ENCODE measurements at places on chromosomes 1 and 21.

- no peak for DNase-seq
These were observed 450.1 kb upstream of the BEND5 start for GRCh38 chr1:49226758-49227157.

DNA sequence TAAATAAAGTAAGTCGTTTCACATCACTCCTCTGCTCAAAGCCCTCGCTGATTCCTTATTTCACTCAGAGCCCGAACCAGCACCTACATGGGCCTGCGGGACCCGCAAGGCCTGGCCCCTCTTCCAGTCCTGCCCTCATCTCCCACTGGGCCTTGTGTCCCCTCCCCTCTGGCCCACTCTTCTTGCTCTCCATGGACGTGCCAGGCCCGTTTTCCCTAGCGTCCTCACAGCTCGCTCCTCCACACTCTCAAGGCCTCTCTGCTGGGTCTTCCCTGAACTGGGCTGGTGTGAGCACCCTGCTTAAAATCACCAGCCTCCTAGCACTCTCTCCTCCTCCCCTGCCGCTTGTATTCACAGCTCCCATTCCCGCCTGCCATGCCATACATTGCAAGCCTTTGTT is 237.9 kb downstream of the FOXD2 start:
- DNase-seq = no peak

DNA sequence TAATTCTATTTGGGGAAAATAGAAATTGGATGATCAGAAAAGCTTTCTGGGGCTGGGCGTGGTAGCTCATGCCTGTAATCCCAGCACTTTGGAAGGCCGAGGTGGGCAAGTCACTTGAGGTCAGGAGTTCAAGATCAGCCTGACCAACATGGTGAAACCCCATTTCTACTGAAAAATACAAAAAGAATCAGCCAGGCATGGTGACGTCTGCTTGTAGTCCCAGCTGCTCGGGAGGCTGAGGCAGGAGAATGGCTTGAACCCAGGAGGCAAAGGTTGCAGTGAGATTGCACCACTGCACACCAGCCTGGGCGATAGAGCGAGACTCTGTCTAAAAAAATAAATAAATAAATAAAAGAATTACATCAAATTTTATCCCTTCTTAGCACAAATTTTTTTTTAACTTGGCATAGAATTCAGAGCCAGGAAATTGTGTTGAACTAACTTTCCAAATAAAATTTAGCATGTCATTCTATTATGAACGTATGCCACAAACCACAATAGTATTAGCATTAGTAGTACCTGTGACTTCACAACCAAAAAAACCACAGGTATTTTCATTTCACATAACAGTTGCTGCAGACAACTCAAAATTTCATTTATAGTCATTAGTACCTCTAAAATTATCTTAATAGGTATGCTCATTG is 4.5 kb upstream of the ANKRD13C start:
- no peak for DNase-seq

DNA sequence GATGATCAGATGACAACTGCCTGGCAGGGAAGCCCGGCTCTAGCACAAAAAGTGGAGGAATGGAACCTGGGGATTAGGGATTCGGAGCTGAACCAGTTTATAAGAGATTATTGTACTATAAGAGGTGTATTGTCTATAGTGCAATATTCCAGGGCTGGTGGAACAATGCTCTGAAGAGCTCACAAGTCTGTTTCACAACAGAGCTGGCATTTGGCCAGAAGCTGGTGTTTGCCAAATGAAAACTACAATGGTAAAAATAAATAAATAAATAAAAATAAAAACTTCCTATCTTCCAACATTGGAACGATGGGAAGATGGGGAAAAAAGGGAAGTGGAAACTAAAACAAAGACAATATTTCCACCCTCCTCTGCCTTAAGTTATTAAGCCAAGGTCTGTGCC is 73.5 kb downstream of the CHODL start:
- no peak for DNase-seq

DNA sequence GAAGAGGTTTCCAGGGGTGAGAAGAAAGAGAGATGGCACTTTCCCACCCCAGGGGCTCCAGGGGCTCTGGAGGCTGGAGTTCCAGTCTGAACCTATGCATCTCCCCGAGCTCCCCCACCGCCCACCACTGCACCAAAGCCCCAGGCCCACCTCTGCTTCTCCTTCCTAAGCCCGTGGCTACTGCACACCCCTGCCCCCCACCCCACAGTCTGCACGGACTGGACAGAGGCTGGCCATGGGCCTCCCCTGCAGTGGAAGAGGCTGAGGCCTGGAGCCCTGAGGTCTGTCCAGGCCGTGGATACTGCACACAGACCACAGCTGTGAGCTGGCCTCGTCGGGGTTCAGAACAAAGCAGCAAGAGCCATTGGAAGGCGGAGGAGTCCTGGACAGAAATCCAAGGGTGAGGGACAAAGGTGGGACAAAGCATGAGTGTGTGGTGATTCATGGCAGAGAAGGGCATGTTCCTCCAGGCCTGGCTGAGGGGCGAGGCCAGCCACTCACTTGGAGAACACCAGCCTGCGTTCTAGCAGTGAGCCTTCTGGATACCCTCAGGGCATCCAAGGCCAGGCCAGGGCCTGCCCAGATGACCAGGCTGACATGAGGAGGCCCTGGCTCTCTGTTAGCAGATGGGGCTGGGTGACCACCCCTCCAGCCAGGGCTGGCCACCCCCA is 244.8 kb upstream of the VAMP3 start:
- no peak for DNase-seq

DNA sequence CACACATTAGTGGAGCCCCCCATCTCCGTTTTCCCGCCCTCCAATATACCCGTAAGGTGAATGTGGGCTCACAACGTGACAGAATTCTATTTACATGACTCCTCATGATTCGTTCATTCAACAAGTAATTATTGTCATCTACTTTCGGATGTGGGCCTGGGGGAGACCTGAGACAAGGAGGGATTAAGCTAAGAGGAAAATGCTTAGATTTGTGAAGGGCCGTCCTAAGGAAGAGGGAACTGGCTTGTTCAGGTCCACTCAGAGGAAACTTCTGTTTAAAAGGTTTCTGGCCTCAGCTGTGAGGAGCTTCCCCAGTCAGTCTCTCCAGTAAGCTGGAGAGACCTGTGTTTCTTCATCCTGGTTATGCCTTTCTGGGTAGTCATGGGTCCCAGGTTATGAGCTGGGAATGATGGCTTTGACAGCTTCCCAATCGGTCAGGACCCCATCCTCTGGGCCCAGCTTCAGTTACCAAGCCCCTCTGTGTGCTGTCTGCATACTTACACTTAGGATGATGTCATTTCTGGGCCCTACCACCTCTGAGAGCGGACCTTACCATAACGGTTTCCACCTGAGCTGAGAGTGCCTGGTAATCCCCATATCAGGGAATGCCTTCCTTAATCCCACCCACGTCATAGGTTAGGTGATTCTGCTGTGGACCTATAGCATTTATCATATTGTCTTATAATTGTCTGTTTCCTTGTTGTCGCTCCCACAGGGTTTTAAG is 687 bp upstream of the ERI3 start:
- no peak for DNase-seq

DNA sequence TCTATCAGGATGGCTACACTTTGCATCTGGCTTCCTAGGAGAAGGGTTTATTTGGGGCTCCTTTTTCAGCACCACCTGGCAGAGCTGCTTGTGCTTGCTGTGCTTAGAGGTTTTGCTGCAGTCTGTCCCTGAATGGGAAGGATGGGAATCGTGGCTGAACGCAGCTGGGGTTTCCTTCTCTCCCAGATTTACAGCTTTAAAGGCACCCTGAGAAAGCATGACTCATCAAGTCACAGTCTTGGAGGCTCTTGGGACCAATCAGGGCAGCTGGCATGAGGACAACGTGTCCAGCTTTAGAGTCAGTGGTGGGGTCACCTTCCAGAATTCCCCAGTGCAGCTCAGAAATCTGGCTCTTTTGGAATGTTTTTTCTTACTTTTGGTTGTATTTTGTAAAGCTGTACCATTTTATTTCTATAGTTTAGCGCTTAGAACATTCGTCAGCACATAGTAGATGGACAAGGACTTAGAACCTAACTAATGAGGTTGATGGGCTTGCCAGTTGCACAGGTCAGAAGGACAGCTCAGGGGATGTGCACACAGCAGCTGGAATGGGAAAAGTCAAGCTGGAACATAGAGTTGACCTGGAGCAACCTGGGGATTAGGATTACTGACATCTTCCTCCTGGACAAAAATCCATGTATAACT is 222.6 kb downstream of the PRDM2 start:
- DNase-seq = no peak

GRCh38 chr1:154148807-154149206 is 6.1 kb downstream of the NUP210L start:
- DNase-seq = no peak

GRCh38 chr1:157700732-157701131 is at the start of gene FCRL3:
Gene FCRL3 (minus strand): TSS chr1:157700769. CDS start chr1:157700489, 280 bp downstream.
- no peak for DNase-seq

- DNase-seq = no peak
These were observed 300.8 kb downstream of the DISC1 start for GRCh38 chr1:231927431-231927830.

DNA sequence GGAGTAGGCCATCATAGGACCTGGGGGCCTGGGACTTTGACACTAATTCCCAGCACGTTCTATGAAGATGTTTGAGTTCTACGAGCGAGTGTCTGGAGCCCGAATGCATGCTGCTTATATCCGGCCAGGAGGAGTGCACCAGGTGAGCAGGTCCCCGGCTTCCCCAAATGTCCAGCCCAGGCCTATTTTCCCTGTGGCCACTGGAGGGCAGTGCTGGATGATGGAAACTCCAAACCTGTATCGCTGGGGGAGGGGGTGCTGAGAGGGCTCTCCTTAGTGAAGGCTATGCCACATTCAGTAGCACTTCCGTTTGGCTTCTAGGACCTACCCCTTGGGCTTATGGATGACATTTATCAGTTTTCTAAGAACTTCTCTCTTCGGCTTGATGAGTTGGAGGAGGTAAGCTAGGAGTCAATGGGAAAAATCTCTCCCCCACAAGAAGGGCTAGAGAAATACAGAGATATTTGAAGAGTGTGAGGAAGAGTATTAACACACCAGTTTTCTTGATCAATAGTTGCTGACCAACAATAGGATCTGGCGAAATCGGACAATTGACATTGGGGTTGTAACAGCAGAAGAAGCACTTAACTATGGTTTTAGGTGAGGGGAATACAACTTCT is 5.2 kb upstream of the FCER1G start:
- peak; percentile 62 for DNase-seq

GRCh38 chr1:31595836-31596736 is 19.8 kb downstream of the TINAGL1 start:
- no peak for DNase-seq

DNA sequence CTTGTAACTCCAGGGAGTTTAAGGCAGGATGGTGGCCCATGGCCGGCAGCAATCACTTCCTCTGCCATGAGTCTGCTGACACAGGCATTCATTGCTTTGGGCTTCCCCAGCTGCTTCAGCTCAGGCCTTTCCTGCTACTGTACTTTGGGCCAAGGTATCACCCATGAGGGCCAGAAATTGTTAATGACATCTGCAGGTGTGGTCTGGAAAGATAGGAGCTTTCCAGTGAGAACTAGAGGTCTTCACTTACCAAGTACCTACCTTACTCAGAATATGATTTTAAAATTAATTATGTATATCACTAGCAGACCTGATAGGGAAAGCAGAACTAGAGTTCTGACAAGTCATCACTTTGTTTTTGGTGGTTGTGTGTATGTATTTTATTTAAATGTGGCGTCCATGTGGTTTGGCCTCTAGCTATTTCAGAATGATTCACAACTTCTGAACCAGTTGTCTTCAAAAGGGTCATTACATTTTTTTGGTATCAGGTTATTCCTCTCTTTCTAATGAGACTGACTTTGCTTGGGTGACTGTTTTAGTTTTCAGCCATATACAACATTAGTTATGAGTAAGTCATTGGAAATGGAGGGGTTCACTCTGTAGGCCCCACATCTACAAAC is 2.7 kb downstream of the RGL1 start:
- DNase-seq = no peak

DNA sequence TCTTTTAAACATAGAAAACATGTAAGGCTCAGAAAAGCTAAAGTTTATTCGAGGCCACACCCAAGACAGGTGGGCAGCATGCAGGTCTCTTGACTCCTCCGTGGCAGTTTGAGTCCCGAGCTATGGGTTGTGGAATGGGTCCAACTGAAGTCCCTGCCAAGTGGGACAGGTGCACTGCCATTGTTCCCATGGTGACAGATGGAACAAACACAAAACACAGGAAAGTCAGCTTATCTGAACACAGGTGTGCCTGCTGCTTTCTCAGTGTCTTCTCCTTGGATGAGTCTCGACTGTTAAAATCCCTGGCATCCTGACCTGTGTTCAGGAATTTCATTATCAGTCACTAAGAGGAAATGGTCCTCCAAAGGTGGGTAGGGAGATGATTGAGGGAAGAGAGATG is 99.0 kb upstream of the RAB4A start:
- no peak for DNase-seq

DNA sequence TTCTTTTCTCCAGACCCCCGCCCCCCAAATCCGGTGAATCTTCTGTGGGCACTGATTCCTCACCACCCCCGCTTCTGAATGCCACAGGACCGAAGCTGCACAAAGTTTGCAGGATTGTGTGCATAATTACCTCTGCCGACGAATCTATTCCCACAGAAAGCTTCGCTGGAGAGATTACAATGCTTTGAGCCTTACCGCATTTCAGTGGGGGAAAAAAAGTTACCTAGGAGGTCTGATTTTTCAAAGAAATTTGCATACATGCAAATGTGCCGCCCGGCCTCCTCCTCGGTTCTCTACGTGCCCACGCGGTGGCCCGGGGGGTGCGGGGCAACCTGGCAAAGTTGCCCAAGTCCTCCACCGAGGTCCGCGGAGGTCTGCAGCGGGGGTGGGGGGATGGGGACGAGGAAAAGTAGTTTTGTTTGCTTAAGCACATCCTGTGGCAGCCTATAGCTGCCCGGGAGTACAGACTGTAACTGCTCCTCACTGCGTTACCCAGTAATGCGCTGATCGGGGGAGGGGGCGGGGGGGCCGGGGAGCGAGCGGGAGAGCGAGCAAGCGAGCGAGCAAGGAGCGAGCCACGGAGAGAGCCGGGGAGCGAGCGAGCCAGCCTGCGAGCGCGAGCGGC is 563 bp upstream of the NFIA start:
- DNase-seq = peak; percentile 63

DNA sequence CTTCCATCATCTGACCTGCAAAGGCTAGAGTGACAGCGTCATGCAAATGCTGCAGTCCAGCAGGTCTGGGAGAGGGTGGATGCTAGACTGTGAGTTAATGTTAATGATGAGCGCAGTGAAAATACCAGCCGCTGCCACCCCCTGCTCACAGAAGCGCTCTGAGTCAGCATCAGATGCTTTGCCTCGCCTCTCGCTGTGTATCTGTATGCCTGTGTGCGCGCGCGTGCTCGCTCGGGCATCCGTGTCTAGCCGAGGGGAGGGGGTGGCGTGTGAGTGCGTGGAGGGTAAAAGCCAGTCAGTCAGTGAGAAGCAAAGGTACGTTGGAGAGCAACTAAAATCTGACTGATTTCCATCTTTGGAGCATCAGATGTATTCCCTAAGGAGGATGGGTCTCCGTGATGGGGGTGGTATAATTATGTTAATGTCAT is 858.7 kb downstream of the USP25 start:
- no peak for DNase-seq

Data from mesothelial cell of epicardium (in vitro differentiated cells).